ENCODE measurements at places on chromosomes 7 and 10.
A peak's percentile ranks its signal among the peaks of the same experiment; 100 is the strongest.

DNA sequence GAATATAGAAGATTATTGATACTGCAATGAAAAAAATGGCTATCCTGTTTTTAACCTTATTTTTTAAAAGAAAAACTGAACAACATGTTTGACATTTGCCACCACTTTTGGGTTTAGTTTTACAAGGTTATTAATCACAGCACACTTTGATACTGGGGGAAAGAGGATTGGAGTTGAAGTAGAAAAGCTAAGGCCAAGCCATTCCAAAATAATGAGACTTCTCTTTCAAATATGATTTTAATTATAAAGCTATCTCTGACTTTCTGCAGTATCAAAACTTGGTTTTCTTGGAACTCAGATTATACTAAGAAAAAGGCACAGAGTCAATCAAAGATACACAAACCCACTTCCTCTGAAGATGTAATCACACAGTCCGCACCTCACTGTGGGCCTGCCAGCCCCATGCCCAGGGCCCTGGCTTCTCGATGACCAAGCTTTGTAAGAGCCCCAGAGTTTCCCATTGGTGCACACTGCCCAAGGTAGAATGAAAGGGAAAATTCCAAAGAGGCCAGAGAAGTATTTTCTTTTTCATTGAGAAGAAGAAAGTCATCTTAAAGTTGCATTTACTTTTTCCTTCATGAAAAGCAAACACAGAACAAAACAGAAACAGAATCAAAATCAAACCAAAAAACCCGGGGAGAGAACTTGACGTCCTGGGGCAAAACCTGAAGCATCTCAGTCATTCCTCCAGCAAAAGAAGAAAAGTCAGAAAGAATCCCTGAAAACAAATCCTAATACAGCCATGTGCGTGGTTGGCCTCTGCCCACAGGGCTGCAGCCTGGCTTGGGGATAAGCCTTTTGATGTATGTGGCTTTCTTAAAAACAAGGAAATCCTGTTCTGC, 187.7 kb upstream of the KLF6 start:
- DNase-seq = no peak

GRCh38 chr7:142645777-142646176, 103.5 kb upstream of the PRSS1 start:
- DNase-seq = no peak

- no peak for DNase-seq
Measured at GRCh38 chr7:100612730-100613390, 520 bp downstream of the MOSPD3 start.

DNA sequence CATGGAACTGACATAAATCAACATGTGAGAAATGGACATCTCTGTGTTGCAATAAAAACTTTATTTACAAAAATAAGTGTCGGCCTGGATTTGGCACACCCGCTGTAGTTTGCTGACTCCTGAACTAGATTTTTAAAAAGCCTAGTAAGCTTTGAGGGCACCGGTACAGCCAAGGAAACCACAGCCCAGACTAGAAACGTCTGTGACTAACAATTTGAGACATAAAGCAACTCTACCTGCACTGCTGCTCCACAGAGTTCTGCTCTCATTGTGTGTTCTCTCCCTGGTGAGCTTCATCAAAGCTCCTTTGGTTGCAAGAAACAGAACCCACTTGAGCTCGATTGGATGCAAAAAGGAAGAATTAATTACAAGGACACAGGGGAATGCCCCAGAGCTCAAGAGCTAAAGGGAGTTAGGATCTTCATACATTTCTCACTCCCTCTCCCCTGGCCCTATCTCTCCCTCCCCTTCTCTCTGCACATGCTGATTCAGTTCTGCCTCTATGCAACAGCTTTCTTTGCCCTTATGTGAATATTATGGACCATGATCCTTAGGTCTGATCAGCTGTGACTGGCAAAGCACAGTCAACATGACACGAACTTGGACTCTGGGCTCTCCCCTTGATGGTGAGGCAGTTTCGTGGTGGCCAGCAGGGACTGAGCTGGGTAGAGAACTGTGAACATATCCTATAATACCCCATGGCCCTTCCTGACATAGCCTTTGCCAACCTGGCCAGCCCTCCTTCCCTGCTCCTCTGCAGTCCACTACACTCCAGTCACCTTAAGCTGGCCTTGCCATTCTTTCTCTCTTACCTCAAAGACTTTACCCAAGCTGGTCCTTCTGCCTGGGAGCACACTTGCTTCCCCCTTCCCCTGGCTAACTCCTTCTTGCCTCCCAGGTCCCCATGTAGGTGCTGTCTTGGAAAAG, 77.5 kb upstream of the YAE1 start:
- no peak for DNase-seq

DNA sequence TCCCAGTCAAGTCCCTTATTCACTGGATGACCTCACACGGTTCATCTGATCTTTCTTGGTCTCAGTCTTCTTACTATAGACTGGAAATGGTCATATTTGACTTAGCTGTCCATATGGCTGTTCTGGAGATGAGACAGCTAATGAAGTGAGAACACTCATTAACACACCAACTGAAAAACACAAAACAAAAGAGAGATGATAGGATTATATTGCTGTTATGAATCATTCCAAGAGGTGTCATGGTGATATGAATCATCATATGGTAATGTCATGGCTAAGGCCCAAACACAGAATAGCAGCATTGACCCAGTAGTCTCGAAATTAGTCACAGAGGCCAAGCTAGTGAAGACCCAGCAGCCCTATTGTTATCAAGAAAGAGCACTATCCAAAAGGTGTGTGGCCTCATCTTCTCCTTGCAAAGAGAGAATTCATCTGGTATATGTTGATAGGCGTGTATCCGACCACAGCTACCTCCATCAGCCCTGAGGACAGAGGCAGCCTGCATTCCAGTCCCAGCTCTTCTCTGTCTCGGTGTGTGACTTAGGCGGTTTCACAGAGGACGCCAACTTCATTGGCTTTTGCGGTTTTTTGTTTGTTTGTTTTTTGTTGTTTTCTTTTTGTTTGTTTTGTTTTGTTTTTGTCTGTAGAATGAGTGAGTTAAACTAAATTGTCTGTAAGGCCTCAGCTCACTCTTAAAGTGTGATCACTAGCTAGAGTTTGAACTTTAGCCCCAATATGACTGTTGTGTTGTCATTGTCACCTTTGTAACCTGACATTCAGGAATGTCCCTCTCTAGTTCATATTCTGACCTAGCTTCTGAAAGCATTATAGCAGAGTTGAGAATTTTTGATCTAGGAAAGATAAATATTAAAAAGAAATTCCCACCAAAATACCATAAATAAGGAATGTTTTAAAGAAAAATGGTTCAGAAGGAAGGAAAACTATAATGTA, 97.4 kb upstream of the PDCD4 start:
- peak; percentile 19 for DNase-seq

DNA sequence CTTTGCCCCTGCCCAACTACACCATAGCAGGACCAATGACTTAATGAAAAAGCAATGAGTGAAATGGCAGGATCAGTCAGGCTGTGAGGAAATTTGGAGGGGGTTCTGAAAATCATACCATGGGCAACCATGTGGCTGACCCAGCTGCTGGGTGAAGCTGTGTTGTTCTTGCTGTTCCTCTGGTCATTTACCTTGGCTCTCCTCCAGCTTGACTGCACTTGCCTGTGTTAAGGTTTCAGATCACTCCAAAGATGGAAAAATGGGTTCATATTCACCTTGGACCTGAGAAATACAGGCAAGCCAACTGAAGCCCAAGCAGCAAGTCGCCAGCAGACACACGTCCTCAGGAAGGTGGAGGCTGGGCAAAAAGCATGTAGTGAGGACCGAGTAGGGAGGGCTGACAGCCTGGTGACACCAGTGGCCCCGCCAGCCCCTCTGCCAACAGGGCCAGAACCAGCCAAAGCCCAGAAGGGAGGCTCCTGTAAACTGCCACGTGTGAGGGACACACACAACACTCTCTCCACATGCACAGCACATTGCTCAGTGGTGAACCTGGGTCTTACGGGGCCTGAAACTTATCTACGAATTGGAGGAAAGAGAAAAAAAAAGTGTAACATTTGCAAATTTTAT, 40.1 kb downstream of the PARP12 start:
- DNase-seq = no peak

DNA sequence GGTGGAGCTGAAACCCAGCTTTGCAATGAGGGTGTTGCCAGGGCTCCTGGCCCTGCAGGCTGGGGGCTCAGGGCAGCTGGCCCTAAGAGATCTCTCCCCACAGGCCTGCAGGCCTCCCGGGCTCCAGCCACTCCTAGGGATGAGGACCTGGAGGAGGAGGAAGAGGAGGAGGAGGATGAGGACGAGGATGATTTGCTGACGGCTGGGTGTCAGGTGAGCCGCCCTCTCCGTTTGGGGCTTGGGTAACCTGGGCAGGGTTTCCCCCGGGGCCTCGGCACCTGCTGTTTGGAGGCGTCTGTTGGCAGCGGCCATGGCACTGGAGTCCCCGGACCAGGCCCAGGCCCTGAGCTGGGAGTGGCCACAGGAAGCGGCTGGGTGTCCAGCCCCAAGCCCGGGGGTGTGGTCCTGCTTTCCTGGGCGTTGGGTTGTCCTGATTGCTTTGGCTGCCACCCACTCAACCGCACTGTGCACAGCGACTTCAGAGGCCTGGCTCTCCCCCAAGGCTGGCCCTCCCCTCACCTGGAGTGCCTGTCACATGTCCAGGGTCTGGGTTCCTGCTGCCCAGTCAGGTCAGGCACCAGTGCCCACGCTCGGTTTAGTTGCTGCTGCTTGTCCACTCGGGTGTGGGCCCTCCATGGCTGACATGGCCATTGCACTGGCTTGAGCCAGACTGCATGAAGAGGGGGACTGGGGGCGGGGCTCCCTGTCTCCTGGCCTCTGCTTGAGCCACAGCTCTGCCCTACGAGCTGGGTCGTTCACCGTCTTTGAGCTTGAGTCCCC, 5.9 kb downstream of the ZNF316 start:
- no peak for DNase-seq

DNA sequence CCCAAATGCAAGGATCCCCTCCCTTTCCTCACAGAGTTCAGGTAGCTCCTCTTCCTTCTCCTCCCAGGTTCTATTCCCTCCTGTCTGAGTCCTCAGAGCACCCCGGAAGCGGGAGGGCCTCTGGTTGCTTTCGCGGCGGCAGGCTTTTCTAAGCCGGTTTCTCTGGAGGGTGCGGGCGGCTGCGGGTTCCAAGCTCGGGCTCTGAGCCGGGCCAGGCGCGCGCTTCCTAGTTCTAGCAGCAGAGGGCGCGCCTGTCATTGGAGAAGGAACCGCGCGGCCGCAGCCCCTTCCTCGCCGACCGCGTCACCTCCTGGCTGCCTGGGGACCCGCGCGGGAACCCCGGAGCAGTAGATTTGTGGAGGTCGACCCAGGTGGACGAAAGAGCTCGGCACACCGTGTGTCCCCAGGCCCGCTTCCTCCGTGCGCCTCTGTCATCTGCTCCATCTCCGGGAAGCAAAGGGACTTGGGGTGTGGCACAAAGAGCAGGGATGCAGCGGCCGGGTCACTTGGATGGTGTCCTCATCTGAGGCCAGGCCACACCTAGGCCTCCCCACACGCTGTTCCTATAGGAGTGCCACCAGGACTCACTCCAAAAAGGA, 389.0 kb upstream of the PODXL start:
- DNase-seq = peak; percentile 2

DNA sequence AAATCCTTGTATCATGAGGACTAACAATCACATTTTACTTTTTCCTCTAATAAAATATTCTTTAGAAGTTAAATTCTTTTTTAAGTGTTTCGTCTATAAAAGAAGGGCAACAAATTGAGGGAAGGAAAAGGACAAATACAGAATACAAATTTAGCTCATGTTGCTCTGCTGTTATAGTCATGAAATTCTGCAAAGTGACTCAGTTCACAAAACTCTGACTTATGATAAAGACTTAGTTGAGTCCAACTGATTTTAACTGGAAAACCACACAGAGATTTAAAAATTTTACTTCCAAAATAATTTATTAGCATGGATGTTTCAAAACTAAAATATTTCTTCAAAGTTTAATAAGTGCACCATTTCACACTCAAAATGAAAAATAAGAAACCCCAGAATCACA, 75.0 kb upstream of the GPR22 start:
- no peak for DNase-seq

DNA sequence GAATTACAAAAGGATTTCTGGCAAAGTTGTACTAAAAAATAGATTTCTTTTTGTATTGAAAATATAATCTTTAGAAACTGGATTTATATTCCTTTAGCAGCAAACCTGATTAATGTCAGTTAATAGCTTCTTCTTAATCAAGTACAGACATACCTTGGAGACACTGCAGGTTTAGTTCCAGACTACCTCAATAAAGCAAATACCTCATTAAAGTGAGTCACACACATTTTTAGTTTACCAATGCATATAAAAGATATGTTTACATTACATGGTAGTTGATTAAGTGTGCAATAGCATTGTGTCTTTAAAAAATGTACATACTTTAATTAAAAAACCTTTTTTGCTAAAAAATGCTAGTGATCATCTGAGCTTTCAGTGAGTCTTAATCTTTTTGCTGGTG, 215.0 kb downstream of the BICC1 start:
- no peak for DNase-seq

- no peak for DNase-seq
Measured at GRCh38 chr10:100838986-100839385, 73.8 kb upstream of the SLF2 start.

GRCh38 chr10:58952747-58953466, 223.5 kb upstream of the PHYHIPL start:
- peak; percentile 3 for DNase-seq

DNA sequence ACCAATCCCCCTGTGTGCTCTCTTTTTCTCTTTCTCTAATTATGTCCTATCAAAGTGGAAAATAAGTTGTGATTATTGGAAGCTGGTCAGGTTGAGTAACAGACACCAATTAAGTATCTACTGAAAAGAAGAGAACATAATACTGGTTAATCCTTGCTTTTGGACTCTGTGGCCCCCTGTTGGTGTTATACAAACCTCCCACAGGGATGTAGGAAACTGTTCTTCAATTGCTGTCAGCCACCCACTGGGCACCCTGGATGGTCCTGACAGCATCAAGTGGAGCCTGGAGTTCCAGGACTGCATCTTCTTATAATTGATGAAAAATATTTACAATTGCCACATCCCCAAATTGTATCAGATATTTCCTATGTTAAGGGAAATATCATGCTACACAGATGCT, 939.7 kb downstream of the KCNMA1 start:
- no peak for DNase-seq

DNA sequence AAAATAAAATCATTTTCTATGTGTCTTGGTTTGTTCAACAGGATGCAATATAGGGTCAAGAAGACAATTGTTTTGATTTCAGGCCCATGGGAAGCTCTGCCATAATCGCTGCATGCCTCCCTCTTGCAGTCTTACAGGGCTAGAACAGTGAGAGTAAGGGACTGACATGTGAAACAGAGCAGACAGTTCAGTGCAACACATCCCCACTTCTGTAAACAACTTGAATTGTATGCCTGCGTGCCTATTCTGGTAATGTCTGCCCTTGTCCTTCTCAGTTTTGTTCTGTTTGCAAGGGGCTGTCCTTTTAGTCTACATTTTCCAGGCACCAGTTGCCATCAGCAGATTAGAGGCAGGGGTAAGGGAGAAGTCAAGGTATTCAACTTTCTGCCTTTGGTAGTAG, 34.8 kb upstream of the GPR37 start:
- no peak for DNase-seq

- DNase-seq = no peak
Measured at GRCh38 chr7:135980665-135981180, 3.6 kb upstream of the MTPN start.

- peak; percentile 36 for DNase-seq
Measured at GRCh38 chr7:99459087-99459486, 6.9 kb downstream of the ATP5MF start.

GRCh38 chr10:68310531-68310930, 21.3 kb upstream of the HNRNPH3 start:
- no peak for DNase-seq

All from hematopoietic multipotent progenitor cell treated with erythropoietin and hydrocortisone succinate and interleukin-3 and kit ligand, for 15 days (in vitro differentiated cells).